ENCODE measurements at places on chromosomes 1 and 21.
A peak's percentile ranks its signal among the peaks of the same experiment; 100 is the strongest.

DNA sequence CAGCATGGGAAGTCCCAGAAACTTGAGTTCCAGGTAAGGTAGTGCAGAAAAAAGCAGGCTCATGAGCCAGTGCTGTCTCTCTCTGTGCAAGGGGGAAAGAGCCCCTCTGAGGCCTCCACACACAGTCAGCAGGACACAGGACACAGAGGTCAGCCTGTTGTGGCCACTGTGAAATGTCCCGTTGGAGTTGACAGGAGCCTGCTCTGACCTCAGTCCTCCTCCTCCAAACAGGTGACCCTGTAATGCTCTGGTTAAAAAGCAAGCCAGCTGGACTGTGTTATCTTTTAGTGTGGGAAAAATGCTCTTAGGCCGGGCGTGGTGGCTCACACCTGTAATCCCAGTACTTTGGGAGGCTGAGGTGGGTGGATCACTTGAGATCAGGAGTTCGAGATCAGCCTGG lies 24.2 kb upstream of the GPR157 start:
- DNase-seq = no peak

GRCh38 chr21:39796466-39796865 lies 51.5 kb downstream of the IGSF5 start:
- DNase-seq = no peak

- peak; percentile 89 for DNase-seq
These were observed 344.3 kb downstream of the MATN1 start for GRCh38 chr1:30378991-30379581.

GRCh38 chr1:33015216-33015615 lies 21.5 kb downstream of the AK2 start:
- no peak for DNase-seq

GRCh38 chr1:156062189-156062588 lies 1.2 kb downstream of the RAB25 start:
- no peak for DNase-seq

- no peak for DNase-seq
These were observed 103.7 kb downstream of the FCRL5 start for GRCh38 chr1:157448636-157449035.

DNA sequence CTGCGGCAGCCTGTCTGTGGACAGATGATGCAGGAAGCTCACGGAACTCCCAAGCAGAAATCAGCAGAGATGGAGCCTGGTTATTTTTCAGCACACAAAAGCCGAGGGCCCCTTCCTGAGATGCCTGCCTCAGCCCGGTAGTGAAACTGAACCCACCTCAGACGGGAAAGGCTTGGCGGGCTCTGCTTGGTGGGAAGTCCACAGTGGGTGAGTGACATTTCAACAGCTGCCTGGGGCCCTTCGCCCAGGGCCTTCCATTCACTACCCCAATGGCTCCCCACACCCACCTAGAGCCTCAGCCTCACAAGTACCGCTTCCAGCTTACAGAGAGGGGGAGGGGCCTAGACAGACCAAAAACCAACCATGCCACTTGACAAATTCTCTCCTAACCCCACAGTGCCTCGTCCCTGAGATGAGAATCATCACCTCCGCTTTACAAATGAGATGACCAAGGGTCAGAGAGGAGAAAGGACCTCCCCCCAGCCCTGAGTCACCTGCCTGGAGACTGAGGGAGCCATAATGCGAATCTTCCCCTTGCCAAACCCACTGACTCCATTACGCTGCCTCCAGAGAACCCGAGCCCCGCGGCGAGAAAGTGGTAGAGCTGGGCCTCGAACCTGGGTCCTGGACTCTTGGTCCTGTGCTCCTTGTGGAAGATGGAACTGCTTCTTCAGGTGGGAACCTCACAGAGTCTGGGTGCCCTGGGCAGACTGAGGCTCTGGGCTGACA lies 3.4 kb upstream of the ECE1 start:
- DNase-seq = no peak

DNA sequence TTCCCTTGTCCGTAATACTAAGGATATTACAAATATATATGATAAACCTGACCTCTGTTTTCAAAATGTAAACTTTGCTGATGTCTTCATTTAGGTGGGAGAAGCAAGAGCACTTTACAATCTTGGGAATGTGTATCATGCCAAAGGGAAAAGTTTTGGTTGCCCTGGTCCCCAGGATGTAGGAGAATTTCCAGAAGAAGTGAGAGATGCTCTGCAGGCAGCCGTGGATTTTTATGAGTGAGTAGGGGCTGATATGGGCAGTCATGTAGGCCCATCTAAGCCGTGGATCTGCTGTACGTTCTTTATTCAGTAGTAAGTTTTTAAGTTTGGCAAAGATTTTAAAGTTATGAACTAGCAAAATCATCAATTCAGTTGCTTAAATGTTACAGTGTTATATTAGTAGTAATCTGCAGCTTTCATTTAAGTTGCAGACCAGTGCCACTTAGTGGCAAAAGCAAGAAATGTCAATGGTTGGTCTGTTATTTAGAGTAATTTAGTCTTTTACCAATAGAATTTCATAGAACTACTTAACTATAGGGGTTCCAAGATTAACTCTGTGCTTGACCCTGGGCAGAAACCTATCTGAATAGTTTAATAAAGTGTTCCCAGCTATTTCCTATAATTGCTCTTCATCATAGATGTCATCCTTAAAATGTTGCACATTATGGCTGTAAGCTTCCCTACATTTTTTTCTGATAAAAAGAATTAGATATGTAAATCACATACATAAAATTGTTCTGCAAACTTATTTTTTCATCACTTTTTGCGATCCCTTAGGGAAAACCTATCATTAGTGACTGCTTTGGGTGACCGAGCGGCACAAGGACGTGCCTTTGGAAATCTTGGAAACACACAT lies 21.3 kb downstream of the GPSM2 start:
- DNase-seq = peak; percentile 55

- DNase-seq = no peak
These were observed 62.8 kb downstream of the DTL start for GRCh38 chr1:212098310-212098709.

- no peak for DNase-seq
These were observed 23.7 kb downstream of the UROD start for GRCh38 chr1:45035631-45036301.

DNA sequence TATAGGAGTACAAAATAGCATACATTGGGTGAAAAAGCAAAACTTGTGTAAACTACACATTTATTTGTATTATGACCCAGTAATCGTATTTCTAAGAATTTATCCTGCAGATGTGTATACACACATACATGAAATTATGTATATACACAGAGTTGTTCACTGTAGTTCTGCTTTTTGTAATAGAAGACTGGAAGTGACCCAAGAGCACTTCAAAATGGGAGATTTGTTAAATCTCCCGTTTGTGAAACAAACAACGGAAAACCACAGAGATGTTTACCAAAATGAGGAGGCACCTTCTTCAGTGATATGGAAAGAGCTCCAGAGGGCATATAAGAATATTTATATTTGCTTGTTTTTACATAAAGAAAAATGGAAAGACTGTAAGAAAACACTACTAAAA lies 18.0 kb upstream of the MNDA start:
- DNase-seq = no peak

- no peak for DNase-seq
These were observed 56.7 kb downstream of the MRPL39 start for GRCh38 chr21:25550352-25551120.

DNA sequence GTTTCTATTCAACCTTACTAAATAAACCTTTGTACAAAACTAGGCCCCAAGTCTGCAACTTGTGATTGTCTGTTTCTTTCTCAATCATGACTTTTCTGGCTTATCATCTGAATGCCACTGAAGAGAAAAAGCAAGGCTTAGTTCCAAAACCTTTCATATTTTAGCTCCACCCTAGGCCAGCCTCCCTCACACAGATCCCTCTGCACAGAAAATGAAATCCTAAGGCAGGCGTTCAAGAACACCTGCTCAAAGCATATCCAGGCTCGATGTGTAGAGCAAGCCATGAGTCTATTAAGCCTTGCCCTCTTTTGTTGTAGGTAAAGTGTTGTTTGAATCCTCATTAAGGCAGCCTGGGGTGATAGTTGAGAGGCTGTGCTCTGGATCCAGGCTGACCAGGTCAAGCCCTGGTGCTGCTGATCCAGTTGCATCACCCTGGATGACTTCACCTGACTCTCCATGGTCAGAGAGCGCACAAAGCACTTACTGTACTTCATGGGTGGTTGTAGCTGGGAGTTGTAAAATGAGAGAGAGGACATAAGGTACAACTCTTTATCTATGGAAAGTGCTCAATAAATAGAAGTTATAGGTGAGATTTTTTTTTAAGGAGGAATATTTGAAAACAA lies 39.0 kb downstream of the FYB2 start:
- no peak for DNase-seq

GRCh38 chr1:176815621-176816020 lies 348.9 kb downstream of the ASTN1 start:
- DNase-seq = no peak

GRCh38 chr1:78855258-78855657 lies 151.3 kb downstream of the ADGRL4 start:
- no peak for DNase-seq

GRCh38 chr1:238248356-238248755 lies 357.6 kb upstream of the ZP4 start:
- no peak for DNase-seq

- no peak for DNase-seq
These were observed 19.7 kb upstream of the PGBD2 start for GRCh38 chr1:248886237-248886895.

DNA sequence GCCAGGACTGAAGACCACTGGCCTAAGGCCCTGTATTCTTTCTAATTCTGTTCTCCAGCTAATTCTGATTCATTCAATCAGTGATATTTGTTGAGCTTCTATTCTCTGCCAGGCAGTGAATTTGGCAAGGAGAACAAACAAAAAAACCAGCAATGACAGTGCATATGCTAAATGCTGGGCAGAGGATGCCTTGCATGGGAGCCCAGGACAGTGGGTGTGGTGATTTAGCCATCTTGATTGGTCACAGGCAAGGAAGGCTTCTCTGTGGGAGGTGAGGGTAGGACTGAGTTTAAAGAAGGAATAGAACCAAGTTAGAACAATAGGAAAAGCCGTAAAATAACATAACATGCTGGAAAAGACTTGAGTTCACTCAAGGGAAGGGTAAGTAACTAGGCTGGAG lies 9.2 kb upstream of the CPT2 start:
- DNase-seq = no peak

- no peak for DNase-seq
These were observed 17.1 kb downstream of the SOAT1 start for GRCh38 chr1:179310721-179311120.

GRCh38 chr1:115565353-115565752 lies 76.4 kb upstream of the VANGL1 start:
- DNase-seq = no peak

DNA sequence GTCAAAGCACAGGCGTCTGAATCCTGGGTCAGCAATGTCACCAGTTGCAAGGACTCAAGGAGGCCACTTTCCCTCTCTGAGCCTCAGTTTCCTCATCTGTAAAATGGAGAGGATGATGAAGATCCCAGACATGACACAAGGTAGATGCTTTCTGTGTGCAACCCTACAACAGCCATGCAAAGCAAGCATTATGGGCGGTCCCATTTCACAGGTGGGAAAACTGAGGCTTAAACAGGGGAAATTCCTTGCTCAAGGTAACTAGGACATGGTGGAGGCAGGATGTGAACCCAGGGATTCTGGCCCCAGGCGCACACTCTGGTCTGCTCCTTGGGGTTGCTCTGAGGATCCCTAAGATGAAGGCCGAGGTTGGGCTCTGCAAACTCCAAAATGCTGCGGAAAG lies 311.0 kb downstream of the PTPRU start:
- DNase-seq = no peak

- no peak for DNase-seq
These were observed 47.5 kb downstream of the YARS1 start for GRCh38 chr1:32769524-32770220.

DNA sequence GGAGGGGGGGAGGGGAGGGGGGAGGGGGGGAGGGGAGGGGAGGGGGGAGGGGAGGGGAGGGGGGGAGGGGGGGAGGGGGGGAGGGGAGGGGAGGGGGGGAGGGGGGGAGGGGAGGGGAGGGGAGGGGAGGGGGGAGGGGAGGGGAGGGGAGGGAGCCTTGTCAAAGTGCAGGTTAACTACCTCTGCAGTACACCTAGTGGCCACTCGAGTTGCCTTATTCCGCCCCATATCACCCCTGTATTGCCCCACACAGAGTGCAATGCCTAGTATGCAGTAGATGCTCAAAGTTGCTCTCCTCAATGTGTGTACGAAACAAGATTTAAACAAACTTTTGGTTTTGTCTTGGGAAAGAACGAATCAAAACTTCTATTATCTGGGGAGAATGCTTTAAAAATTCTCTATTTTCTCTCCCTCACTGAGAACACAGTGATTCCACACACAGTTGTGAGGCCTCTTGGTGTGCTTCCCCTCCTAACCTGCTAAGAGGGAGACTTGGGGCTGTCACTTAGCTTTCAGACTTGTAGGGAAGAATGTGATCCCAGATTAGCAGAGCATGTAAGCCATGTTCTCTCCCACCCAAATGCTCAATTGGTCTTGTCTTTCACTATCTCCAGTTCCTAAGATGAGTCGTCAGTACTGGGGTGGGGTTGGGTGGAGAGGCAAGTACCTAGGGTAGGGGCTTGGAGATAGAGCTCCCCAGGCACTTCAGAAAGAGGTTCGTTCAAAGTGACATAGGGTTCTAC lies 79.7 kb upstream of the MAP10 start:
- no peak for DNase-seq

GRCh38 chr1:76433526-76433925 lies 359.0 kb downstream of the ST6GALNAC3 start:
- DNase-seq = no peak

DNA sequence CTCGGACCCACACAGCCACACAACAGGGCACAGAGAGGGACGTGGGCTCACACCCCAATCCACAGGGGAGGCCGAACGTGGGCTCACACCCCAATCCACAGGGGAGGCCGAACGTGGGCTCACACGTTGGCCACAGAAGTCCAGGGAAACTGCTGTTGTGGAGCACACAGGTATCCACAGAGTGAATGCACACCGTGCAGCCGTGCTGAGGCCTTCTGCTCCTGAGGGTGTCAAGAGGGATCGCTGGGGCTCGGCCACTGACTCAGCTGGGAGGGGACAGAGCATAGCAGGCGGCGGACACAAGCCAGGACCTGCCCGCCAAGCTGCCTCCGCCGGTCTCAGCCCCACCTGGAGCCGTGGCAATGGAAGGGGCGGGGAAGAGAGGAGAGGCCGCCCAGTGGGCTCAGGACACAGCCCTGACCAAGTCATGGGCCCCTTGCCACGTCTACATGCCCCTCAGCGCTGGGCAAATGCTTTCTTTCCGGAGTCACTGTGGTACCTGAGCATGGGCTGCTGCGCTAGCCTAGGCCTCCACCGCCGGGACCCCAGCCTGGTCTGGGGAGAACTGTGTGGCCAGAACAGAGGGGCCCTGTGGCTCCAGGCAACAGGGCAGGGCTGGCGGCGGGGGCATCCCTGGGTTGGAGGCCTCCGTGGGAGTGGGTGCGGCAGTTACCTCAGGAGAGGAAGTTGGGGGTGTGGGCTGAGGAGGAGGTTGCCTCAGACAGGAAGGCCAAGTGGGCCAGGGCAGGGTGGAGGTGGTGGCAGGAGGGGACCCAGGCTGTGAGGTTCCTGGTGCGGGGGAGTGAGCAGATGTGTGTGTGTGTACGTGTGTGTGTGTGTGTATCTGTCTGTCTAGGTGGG lies 1.2 kb downstream of the SYTL1 start:
- no peak for DNase-seq

Measured in NCI-H2227 treated with DMSO at 0.1 percent for 48 hours (cell line).